ENCODE measurements at places on chromosomes 11 and 22.

DNA sequence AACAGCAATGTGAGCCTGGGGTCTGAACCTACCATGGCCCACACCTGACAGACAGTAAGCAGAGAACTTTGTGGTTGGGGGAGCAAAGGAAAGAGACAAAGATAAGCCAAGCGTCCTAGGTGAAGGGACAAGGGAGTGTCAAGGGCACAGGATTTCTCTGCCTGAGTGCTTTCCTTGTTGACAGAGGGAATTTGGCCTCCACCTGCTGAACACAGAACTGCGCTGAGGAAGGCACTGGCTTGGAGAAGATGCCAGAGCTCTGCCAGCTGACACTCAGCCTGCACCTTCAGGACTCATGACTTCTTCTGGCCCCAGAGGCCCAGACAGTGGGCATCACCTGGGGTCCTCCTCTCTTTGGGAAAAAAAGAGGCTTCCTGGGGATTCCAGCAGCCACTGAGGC is 789 bp upstream of the LRRC55 start:
- DNase-seq = no peak

- no peak for DNase-seq
Observed at GRCh38 chr11:69035150-69035945, 13.4 kb upstream of the TPCN2 start.

DNA sequence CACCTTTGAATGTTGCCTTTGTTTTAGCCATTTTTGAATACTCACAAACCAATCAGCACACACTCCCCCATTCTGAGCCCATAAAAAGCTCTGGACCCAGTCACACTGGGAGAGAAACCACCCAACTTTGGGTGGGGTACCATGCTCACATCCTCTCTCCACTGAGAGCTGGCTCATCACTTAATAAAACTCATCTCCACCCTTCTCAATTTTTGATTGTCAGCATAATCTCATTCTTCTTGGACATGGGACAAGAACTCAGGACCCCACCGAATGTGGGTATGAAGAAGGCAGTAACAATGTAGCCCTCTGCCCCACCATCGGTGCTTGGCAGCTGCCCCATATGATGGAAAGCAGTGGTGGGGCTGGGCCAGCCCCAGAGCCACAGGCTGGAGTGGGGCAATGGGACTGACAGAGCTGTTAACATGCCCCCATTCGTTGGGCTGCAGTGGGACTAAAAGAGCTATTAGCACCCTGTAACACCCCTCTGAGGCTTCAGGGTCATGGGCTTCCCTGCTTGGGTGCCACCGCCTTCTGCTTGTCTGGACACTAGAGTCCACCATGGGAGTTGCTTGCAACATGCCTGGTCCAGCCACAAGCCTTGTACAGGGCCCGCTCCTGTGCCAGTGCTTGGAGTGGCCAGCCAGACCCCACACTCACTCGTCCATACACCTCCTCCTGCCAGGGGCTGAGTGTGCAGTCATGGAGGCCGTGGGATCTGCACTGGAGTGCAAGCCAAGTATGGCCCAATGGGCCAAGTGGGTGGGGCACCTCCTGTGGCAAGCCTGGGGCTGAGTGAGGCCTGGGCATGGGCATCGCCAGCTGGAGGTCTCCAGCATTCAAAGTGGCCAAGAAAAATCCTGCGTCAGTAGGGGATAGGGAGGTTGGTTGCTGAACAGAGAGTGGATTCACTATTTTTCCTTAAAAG is 471.1 kb downstream of the TBC1D22A start:
- no peak for DNase-seq

GRCh38 chr11:83725728-83726127 is 439.6 kb upstream of the CCDC90B start:
- no peak for DNase-seq

- DNase-seq = no peak
Observed at GRCh38 chr11:12144330-12145174, 34.2 kb downstream of the MICAL2 start.

- no peak for DNase-seq
Observed at GRCh38 chr22:43885786-43886185, 6.0 kb downstream of the PNPLA5 start.

GRCh38 chr11:820655-821511 is 2.2 kb downstream of the PNPLA2 start:
- no peak for DNase-seq

GRCh38 chr11:57163160-57163868 is 18.4 kb upstream of the LRRC55 start:
- no peak for DNase-seq

DNA sequence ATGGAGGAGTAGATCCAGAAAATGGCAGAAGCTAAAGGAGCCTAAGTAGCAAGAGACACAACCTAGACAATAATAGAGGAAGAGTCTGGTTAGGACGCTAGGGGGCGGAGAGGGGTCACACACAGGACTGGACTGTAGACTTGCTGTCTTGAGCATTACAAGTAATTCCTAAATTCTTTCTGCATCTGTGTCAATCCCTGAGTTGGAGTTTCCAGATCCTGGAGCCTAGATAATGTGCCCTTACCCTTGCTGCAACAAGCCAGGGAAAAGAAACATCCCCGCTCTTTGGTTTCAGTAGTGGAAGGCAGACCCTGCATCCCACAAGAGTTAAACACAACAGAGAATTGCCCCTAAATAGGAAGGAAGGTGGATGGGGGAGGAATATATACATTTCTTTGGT is 14.9 kb upstream of the CCDC73 start:
- no peak for DNase-seq

- no peak for DNase-seq
Observed at GRCh38 chr11:92313784-92314183, 89.2 kb downstream of the FAT3 start.

GRCh38 chr11:80621871-80622270 is 1181.0 kb upstream of the TENM4 start:
- no peak for DNase-seq

GRCh38 chr22:43891360-43892182 is at the start of gene PNPLA5:
Gene PNPLA5, minus strand, starts transcription at chr22:43892013. Its CDS starts 133 bp downstream, at chr22:43891880.
- no peak for DNase-seq

- no peak for DNase-seq
Observed at GRCh38 chr11:91608677-91609076, 615.9 kb upstream of the FAT3 start.

GRCh38 chr22:27748751-27749191 is 52.8 kb downstream of the MN1 start:
- no peak for DNase-seq

DNA sequence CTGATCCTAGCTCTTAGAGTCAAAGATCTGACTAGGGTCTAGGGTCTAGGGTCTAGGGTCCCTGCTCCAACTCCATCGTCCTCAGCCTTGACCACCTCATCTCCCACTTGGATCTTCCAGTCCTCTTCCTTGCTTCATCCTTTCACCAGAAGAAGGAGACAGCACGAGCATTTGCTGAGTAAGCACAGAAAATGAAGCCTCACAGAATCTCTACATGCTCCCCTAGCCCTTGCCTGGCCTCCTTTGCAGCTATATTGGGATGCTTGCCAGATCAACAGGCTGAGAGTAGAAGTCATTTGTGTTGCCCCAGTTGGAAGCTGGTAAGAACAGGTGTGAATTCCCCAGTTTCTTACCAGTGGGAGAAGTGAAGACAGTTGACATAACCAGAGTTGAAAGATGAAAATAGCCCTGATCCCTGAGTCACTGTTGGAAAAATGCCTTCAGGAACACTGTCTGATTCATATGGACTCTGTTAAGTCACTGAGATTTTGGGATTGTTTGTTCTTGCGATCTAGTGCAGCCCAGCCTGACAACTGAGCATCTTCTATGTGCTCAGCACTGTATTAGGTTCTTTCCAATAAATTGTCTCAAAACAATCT is 552.5 kb downstream of the INSC start:
- DNase-seq = no peak

DNA sequence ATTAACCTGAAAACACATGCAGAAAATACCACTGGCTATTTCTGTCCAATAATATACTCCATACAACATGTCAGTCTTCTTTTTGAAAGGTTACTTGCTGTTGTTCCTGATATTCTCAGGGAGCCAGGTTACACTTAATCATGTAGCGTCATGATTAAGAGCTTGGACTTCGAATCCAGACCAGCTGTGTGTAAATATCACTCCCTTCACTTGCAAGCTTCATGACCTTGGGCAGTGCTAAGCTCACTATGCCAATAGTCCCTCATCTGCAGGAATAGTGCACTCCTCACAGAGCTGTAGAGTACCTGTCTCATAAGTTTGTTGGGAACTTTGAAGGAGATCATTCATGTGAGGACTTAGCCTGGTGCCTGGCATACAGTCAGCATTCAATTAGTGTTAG is 1.9 kb downstream of the HTR3B start:
- DNase-seq = no peak

- DNase-seq = no peak
Observed at GRCh38 chr11:82738091-82738490, 4.4 kb upstream of the FAM181B start.

DNA sequence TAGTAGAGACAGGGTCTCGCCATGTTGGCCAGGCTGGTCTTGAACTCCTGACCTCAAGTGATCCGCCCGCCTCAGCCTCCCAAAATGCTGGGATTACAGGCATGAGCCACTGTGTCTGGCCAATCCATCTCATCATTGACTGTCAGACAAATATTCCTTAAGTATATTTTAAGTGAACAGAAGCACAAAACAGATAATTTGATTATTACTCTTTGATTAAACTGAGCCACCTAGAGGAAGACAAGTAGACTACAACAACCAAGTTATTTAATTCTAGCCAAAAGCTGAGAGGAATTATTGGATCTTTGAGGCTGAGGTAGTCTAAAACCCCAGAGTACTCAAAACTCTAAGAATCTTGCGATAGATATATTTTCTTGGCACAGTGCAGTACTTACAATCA is 1.2 kb downstream of the ACRV1 start:
- no peak for DNase-seq

DNA sequence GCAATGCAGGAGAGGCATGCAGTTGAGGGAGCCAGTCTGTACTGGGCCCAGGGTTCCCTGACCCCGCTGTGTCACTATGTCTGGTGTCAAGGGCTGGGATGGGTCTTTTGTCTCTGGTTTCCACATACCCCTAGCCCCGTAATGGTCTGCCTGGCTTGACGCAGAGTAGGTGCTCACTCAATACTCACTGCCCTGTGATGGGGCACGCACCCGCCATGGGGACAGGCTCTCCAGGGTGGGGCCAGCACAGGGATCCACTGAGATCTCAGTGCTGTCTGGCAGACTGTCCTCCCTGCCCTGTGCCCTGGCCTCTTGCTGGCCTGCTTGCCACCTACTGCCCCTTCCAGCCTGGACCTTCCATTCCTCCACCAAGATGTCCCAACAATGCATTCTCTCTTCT is 101.7 kb upstream of the CD82 start:
- no peak for DNase-seq

DNA sequence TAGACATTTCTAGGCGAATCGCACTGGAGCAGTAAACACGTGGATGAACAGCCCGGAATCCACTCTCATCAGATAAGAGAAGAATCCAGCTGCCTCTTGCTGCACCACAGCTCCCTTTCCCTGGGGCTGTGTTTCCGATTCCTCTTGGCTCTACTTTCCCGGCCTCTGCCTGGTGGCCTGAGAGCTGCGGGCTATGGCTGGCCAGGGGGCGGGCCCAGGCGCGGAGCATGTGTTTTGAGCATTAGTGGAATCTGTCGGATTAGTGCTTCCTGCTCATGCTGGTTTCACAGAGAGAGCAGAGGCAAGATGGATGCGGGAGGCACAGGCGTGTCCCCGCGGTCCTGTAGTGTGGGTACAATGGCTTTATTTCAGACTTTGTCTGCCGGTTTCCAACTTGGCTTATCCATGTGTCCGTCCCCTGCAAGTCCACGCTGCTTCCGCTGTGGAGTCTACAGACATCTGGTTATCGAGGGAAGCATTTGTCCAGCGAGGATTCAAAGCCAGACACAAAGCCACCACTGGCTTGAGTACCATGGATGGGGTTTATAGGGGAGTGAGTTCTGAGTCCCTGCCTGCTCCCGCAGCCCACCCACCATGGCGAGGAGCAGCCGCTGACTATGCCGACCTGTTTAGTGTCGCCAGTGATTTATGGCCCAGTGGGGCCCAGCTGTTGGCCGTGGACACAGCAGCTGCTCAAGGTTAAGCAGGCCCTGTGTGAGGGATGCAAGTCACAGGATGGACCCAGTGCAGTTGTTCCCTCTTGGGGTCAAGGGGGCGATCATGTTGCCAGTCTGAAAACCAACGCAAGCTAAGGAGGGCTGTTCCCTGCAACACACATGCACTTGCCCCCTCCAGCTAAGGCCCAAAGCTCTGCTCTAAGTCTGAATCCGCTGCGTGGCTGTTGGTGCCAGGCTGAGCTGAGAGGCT is 43.3 kb upstream of the EP300 start:
- DNase-seq = no peak

DNA sequence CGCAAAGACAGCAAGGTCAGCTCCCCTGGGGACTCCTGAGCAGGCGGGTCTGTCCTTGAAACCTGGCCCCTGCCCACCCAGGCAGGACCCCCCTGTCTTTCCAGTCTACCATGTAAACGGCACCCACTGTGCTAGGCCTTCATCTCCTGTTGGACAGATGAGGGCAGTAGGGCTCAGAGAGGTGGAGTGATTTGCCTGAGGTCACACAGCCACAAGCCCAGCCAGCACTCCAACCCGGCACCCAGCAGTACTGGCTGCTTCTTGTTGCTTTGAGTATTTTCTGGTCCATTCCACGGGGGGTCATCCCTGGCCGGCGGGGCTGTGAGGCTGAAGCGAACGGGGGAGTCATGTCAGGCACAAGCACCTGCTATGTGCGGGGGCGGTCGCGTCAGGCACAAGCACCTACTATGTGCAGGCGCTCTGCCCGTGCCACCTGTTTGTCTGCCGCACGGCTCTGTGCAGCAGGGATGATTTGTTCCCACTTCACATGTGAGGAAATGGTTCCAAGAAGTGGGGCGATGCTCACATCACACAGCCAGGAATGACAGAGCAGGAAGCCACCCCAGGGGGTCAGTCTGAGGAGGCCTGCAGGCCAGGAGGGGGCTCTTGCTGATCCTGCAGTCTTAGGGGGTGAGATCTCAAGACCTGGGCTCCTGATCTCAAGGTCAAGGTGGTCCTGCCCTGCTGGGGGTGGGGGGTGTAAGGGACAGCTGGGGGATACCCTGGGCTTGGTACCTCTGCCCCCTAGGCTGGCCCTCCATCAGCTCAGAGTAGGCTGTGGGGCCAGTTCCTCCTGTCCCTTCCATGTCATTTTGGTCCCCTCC is 110.7 kb downstream of the CACNA1I start:
- no peak for DNase-seq

- no peak for DNase-seq
Observed at GRCh38 chr11:114262681-114263512, 33.3 kb upstream of the NNMT start.

DNA sequence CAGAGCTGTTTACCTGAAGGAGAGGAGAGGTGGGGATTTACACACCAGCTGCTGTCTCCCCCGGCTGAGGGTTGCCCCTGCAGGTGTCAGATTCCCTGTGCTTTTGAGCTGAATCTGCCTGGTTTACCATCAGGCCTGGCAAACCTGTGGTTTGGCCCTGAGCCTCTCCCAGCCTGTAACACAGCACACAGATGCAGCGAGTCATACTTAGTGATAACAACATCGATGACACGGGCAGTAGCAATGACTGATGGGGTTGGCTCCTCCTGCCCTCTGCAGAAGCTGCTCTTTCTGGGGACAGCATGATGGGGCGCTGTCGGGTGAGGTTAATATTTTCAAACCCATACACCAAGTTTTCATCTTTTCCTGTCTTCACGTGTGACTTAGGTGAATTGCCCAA is 380.0 kb upstream of the B3GAT1 start:
- DNase-seq = no peak
